ENCODE measurements at places on chromosomes 2 and 18.

GRCh38 chr2:102262216-102263129 lies 48.9 kb upstream of the IL1RL1 start:
- peaks cover 2% of the 10 kb centered on the region for H3K4me1 ChIP-seq
- H3K27ac ChIP-seq: no peak overlapping the region
- no peaks in the 10 kb centered on the region for H3K36me3 ChIP-seq
- no peak overlapping the region for H3K4me3 ChIP-seq
- DNase-seq: no peak

GRCh38 chr2:202377207-202377761 lies 1.2 kb downstream of the BMPR2 start:
- no peaks in the 10 kb centered on the region for H3K27me3 ChIP-seq
- H3K4me3 ChIP-seq: peak overlapping the region; percentile 97
- DNase-seq: no peak
- H3K27ac ChIP-seq: peak overlapping the region; percentile 90

DNA sequence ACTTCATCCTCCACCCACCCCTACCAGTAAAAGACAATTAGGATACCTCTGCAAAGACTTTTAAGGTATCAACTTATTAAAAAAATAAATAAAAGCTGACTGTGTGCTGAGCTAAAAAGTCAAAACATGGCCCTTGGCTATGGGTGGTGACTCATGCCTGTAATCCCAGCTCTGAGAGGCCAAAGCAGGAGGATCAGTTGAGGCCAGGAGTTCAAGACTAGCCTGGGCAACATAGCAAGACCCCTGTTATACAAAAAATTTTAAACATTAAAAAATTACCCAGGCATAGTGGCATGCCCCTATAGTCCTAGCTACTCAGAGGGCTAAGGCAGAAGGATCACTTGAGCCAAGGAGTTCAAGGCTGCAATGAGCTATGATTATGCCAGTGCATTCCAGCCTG lies 297.4 kb upstream of the FBXO11 start:
- no peak for DNase-seq
- H3K36me3 ChIP-seq: peaks cover 3% of the 10 kb centered on the region
- H3K27ac ChIP-seq: no peak overlapping the region
- H3K4me1 ChIP-seq: peaks cover 31% of the 10 kb centered on the region
- no peak overlapping the region for H3K4me3 ChIP-seq
- no peaks in the 10 kb centered on the region for H3K27me3 ChIP-seq

- no peak overlapping the region for H3K27ac ChIP-seq
- no peaks in the 10 kb centered on the region for H3K27me3 ChIP-seq
- DNase-seq: no peak
- no peak overlapping the region for H3K4me3 ChIP-seq
- H3K4me1 ChIP-seq: peaks cover 23% of the 10 kb centered on the region
These were observed 118.3 kb downstream of the MGAT5 start for GRCh38 chr2:134372141-134372540.

- peaks cover 28% of the 10 kb centered on the region for H3K4me1 ChIP-seq
- no peaks in the 10 kb centered on the region for H3K27me3 ChIP-seq
- DNase-seq: no peak
- no peak overlapping the region for H3K27ac ChIP-seq
These were observed 110.7 kb downstream of the SH3RF3 start for GRCh38 chr2:109239720-109240119.

GRCh38 chr2:173571021-173571821 lies 216.5 kb downstream of the CDCA7 start:
- no peak for DNase-seq
- no peak overlapping the region for H3K27ac ChIP-seq
- peaks cover 10% of the 10 kb centered on the region for H3K4me1 ChIP-seq
- H3K4me3 ChIP-seq: no peak overlapping the region
- H3K27me3 ChIP-seq: peaks cover 20% of the 10 kb centered on the region

GRCh38 chr2:224410946-224411561 lies 9.1 kb upstream of the FAM124B start:
- H3K4me3 ChIP-seq: no peak overlapping the region
- peaks cover 2% of the 10 kb centered on the region for H3K4me1 ChIP-seq
- no peaks in the 10 kb centered on the region for H3K36me3 ChIP-seq
- no peak overlapping the region for H3K27ac ChIP-seq
- no peak for DNase-seq
- no peaks in the 10 kb centered on the region for H3K27me3 ChIP-seq

DNA sequence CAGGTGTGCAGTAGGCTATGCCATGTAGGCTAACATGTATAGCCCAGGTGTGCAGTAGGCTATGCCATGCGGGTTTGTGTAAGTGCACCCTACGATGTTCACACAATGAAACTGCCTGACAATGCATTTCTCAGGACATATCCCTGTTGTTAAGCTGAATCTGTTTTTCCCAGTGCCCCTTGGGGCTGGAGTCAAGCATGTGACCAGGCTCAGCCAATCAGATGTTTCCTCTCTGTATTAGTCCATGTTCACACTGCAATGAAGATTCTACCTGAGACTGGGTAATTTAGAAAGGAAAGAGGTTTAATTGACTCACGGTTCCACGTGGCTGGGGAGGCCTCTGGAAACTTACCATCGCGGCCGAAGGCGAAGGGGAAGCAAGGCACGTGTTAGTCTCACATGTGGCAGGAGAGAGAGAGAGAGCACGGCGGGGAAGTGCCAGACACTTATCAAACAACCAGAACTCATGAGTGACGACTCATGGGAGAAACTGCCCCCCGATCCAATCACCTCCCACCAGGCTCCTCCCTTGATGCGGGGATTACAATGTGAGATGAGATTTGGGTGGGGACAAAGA lies 24.2 kb downstream of the ITM2C start:
- no peak overlapping the region for H3K4me3 ChIP-seq
- peaks cover 24% of the 10 kb centered on the region for H3K4me1 ChIP-seq
- no peak for DNase-seq

- peak overlapping the region; percentile 7 for H3K27ac ChIP-seq
- peaks cover 39% of the 10 kb centered on the region for H3K4me1 ChIP-seq
- peaks cover 33% of the 10 kb centered on the region for H3K36me3 ChIP-seq
- no peak overlapping the region for H3K4me3 ChIP-seq
- DNase-seq: no peak
- H3K27me3 ChIP-seq: no peaks in the 10 kb centered on the region
These were observed 7.0 kb downstream of the NDUFV2 start for GRCh38 chr18:9109523-9109922.
